ENCODE measurements at places on chromosomes 6 and 20.

DNA sequence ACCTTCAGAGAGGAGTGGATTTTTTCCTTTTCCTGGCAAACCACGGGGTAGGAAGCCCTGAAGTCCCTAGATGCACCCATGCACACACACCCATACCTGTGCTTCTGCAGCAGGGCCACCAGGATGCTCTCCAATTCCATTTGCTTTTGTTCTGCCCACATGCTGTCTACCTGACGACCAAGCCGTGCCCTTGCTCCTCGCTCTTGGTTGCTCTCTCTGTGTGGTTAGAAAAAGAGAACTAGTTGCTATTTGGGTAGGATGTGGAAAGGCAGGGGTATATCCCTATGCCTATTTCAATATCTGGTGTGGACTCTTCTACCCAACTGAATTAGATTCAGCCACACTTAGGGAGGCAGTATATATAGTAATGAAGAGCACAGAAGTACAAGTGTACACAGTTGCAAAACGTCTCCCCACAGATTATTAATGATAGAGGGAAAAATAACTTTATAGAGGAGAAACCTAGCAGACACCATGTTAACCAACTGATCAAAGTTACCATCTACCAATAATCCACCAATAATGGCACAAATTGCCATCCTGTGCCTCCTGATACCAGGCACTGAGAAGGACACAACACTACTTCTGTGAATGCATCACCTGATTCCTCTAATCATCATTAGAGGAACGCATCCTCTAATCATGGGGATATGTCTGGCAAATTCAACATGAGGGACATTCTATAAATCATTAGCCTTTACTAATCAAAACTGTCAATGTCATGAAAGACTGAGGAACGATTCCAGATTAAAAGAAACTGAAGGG is 7.3 kb downstream of the GHRH start:
- no peak for DNase-seq

GRCh38 chr20:25296094-25297093 is 48.5 kb downstream of the PYGB start:
- DNase-seq: peak; percentile 14

- DNase-seq: no peak
These were observed 26.4 kb downstream of the TRIM27 start for GRCh38 chr6:28897369-28897745.

DNA sequence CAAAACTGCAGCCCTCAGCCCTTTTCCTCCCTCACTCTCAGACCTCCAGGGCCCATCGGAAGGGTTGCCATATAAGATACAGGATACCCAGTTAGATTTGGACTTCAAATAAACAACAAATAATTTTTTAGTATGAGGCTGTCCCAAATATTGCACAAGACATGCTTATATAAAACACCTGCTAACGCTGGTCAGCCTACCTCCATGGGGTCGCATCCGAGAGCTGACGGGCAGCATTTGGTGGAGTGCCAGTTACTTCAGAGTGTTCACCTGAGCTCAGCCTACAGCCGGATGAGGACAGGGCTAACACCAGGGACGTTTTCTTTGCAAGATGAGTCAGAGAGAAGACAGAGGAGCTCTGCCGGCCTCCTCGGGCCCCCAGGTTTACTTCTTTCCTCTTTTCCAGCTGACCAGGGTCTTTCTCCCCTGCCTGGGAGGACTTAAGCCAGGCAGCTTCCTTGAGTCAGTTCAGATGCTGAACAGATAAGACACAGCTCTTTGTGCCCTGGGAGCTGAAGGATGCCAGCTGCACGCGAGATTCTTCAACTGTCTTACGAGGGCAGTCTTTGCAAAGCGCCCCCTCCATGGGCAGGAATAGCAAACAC is 141.2 kb upstream of the KCNG1 start:
- DNase-seq: no peak

DNA sequence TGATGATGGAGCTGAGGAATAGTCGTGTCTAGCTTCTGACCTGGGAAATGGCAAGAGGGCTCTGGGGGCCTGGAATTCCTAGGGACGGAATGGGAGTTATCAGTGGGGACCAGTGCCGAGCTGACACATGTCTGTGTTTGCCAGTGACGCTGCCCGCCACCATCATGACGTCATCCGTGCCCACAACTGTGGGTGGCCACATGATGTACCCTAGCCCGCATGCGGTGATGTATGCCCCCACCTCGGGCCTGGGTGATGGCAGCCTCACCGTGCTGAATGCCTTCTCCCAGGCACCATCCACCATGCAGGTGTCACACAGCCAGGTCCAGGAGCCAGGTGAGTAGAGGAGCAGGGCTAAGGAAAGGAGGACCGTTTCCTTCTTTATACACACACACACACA is 3.8 kb upstream of the CUL9 start:
- no peak for DNase-seq

DNA sequence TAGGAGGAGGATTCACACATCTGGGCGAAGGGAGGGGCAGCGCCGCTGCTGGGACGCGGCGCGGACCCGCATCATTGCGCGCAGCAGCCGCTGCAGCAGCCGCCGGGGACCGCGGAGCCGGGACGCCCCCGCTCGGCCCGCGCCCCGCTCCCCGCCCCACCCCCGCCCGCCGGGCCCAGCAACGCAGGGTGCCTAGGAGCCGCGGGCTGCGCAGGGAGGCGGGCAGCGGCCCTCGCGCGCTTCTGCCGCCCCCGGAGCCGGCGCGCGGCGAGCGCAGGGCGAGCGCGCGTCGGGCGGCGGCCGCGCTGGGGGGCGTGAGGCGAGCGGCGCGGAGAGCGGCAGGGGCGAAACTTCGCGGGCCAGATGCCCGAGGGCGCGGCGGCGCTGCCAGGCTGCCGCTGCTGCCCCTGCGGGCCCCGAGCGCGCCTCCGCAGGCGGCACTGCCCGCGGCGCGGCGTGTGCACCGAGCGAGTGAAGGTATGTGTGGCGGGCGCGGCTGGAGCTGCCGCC is at the start of gene NKAIN2:
NKAIN2 (plus strand) TSS at position 362 of the 510 bp plus-strand sequence.
- no peak for DNase-seq

DNA sequence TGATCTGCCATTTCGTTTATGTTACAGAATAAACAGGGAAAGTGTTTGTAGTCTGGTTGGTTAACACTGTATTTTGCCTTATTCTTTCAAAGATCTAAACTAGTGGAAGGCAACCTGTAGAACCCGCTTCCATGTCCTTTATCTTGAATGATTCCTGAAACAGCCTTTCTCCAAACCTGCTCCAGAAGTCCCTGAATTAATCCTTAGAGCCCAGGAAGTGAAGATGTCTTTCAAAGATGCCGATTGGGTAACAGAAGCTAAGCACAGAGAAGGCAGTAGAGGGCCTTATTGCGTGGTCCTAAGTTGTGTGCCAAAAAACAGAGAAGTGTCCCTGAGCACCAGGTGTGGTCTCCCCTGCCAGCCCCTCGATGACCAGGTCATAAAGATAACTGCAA is 19.2 kb upstream of the ZSCAN16 start:
- DNase-seq: no peak

- no peak for DNase-seq
These were observed 9.7 kb upstream of the HMGA1 start for GRCh38 chr6:34226731-34227586.

GRCh38 chr20:4108495-4109306 is 93.3 kb upstream of the RNF24 start:
- peak; percentile 36 for DNase-seq

DNA sequence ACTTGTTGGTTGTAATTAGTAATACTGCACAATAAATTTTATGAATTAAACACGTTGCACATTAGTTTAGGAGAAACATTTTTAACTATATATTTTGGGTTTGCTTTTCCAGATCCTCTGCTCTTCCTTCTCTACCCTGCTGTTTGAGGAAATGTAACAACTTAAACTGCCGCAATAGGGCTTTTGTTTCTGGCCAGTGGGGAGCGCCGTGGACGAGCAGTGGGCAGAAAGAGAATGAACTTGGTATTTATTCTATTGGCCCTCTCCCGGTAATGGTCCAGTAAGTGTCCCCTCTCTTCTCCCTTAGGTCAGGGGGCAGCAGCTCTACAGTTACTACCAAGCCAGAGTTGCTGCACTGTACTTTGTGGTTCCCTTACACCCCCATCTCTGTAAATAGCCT is 35.2 kb upstream of the EPHA7 start:
- DNase-seq: no peak

DNA sequence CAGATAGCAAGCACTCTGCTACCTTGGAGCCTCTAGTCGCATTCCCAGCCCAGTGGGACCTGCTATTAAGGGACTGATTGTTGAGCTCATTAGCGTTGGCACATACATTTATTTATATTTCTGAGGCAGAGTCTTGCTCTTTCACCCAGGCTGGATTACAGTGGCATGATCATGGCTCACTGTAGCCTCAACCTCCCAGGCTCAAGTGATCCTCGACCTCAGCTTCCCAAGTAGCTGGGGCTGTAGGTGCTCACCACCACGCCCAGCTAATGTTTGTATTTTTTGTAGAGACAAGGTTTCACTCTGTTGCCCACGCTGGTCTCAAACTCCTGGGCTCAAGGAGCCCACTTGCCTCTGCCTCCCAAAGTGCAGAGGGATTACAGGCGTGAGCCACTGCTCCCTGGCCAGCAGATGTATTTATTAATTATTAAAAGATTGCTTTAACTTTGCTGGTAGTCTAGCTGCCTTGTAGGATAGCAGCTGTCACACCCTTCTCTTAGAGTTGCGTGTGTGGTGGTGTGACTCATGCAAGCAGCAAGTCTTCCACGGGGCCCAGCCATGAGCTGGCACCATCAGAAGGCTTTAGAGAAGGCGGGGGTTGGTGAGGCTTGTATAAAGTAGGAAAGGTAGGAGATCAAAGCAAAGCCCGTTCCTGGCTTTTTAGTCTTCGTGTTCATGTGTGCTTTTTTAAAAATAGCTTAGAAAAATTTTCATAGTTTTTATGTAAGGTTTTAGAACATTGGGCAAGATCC is 16.5 kb downstream of the ACTR5 start:
- peak; percentile 64 for DNase-seq

Data from stimulated activated CD4-positive, alpha-beta T cell treated with anti-CD3 and anti-CD28 coated beads, Interleukin-4, amount 100 ng/mL, for 4 hours (primary cell).